ENCODE measurements at places on chromosomes 4 and X.

GRCh38 chrX:154019633-154020528, at the start of gene IRAK1:
TSS of gene IRAK1 (minus strand) at chrX:154019902. CDS start at chrX:154019812, 90 bp downstream.
- DNase-seq, result peak; percentile 39

DNA sequence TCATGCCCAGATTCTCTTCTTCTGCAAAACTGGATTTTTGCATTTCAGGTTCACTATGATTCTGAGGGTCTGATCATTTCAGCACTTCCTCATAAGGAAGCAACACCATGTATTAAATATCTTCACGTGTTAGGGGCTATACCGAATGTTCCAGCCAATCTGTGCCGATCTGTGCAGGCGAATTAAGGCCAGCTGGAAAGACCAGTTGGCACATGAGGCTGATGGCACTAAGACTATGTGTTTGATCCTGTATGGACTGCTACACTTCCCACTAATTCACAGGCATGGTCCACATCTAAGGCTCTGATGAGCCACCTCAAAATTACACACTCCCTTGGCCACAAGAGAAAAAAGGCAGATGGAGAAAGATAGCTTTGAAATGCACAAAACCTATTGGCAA, 28.8 kb downstream of the KDR start:
- no peak for DNase-seq

- peak; percentile 15 for DNase-seq
Measured at GRCh38 chrX:129678614-129679195, 23.9 kb upstream of the APLN start.

- no peak for DNase-seq
Measured at GRCh38 chr4:26144526-26145155, 176.2 kb upstream of the RBPJ start.

DNA sequence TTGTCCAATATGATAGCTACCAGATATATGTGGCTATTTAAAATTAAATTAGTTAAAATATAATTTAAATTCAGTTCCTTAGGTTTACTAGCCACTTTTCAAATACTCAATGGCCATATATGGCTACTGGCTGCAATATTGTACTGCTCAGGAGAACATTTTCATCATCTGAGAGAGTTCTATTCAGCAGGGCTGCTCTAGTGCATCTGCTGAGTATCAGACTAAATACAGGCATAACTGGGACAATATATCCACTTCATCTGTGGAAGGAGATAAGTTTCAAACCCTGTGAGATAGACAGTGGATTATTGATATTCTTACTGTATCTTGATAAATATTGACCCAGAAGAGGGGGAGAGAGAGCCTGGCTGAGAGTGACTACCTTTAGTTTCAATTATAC, 240.1 kb upstream of the ANKRD50 start:
- DNase-seq, result no peak

GRCh38 chr4:53937918-53938317, 126.5 kb downstream of the CHIC2 start:
- DNase-seq, result no peak

DNA sequence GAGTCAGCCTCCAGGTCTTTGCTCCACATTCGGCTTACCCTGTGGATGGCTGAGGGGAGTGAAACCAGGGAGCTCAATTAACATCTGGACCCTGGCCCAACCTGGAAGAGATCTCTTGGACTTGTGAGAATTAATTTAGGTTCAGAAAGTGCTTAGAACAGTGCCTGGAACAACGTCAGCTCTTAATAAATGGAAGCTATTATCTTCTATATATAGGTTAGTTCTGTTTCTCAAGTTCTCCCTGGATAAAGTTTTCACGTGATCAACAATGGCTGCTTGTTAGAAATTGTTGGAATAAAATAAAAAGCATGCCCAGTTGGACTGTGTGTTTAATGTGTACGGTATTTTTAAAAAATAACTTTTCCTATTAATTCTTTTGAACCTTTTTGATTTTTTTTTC, 80.8 kb downstream of the TRIML1 start:
- DNase-seq, result no peak

- no peak for DNase-seq
Measured at GRCh38 chrX:20513185-20513584, 246.5 kb upstream of the RPS6KA3 start.

DNA sequence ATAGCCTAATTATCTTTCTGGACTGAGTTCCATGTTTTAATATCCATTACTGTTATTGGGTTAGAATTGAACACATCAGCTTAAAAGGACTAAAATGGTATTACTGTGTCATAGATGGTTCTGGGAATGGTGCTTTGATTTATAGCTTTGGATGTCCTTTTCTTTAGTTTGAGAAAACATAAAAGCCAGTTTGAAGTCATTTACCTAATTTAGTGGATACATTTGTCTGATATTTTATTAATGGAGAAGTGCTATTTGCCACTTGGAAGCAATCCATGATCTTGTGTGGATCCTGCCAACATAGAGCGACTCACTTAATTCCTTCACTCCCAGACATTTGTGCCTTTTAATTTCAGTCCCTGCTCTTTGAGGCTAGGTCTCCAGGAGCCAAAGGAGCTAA, 212.4 kb upstream of the PACRGL start:
- DNase-seq, result no peak

GRCh38 chrX:151773434-151773833, 38.9 kb downstream of the CNGA2 start:
- DNase-seq, result no peak

GRCh38 chr4:123613586-123614344, 217.2 kb downstream of the SPRY1 start:
- no peak for DNase-seq

GRCh38 chrX:102650903-102651241, 411 bp upstream of the GPRASP1 start:
- DNase-seq, result no peak

- DNase-seq, result no peak
Measured at GRCh38 chr4:177393236-177393635, 49.0 kb downstream of the AGA start.

DNA sequence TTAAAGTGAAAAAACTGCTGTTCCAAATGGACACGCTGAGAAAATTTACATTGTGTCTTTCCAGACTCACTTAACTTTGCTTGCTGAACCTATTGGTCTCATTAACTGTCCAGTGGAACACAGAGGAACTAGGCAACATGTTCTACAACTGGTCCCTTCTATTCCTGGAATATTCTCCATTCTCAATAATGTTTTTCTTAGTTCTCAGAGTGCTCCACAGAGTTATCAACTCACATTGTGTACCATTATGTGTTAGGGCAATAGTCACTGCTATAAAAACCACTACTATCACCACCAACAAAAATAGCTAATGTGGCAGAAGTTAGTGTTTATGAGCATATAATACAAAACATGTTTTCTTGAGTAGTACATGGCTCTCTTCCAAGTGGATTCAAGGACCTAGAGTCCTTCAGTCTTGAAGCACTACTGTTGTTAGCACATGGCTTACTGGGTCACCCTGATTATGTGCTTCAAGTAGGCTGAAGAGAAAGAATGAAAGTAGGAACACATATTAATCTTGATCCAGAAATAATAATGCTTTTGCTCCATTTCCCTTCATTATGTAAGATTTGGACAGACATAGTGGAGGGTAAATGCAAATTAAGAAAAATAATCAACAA, 865.3 kb upstream of the HS3ST1 start:
- no peak for DNase-seq

DNA sequence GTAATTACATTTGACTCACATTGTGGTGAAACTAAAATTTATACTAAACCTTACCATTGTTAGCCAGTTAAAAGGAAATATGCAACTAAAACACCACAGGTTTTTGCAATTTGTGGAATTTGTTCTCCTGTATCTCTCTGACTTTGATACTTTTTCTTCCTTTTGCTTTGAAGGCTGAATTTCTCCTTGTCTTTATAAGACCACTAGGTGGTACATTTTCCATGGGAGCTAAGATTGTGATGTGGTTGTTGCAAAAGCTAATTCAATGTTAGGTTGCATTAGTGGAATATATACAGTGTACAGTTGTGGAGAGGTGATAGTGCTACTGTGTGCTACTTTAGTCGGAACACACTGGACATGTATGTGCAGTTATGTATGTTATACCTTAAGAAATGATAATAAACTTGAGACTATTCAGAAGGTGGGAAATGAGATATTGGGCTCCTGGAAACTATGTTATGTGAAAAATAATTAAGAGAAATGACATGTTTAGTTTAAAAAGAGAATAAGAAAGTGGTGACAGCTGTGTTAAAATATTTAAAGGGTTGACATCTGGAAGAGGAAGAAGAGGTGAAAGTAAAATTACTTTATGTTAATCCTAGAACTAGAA, 70.3 kb downstream of the ARL9 start:
- DNase-seq, result no peak

DNA sequence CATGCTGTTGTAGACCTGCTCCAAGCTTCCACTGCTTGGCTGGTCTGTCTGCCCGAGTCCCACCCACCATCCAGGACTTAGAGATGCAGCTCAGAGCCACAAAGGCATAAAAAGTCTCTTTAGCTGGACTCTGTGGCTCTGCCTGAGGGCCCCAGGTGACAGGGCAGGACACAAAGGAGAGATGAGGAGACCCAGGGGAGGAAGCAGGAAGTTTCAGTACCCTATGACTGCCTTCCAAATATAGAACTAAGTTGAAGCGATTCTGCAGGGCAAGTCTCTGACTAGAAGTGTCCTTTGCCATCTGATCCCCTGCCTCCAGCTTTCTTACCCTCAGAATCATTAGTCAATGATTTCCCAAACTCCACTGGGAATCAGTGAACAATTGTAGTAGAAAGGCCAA, 11.2 kb upstream of the CXCR3 start:
- no peak for DNase-seq

- DNase-seq, result no peak
Measured at GRCh38 chrX:154827194-154828015, 7.1 kb downstream of the SMIM9 start.

GRCh38 chrX:110341189-110342035, 17.2 kb upstream of the RTL9 start:
- no peak for DNase-seq

GRCh38 chrX:18702362-18703195, 4.9 kb upstream of the PPEF1 start:
- DNase-seq, result no peak

DNA sequence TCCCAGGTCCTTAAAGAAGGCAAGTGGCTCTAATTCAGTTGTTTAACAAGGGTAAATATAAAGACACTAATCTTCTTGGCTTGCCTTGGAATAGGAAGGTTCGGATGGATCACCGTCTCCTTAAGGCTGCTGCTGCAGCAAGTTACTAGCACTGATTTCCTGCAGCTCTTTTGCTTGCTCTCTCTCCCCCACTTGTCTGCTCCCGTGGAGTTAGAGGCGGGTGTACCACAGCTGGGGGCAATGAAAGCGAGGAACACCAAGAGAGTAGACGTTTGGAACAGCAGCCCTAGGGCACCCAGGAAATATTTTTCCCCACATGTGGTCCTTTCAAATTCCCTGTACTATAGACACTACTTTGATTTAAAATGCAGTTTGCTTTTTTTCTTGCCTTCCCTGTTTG, 202.2 kb downstream of the SH2D1A start:
- DNase-seq, result no peak

- no peak for DNase-seq
Measured at GRCh38 chrX:70030301-70030767, 19.4 kb downstream of the AWAT2 start.

GRCh38 chrX:134909261-134909660, 81.5 kb upstream of the SMIM10 start:
- no peak for DNase-seq

GRCh38 chr4:73589887-73590801, 30.1 kb downstream of the RASSF6 start:
- no peak for DNase-seq

DNA sequence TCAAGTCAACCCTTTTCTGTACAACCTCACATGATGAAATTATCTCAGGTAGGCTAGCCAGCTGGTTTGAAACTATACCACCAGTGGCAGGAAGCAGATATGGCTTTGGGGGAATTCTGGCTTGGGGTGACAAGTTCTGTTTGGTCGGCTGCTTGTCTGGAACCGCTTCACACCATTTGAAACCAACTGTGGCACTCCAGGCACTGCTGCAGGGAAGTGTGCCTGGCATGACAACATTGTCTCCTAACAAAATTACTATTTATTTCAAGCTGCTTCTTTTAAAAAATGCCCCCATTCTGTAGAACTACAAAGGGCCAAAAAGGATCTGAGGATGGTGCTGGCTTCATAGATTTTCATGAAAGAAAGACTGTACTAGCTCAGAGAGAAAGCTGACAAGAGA, 37.1 kb upstream of the GPM6B start:
- DNase-seq, result no peak

DNA sequence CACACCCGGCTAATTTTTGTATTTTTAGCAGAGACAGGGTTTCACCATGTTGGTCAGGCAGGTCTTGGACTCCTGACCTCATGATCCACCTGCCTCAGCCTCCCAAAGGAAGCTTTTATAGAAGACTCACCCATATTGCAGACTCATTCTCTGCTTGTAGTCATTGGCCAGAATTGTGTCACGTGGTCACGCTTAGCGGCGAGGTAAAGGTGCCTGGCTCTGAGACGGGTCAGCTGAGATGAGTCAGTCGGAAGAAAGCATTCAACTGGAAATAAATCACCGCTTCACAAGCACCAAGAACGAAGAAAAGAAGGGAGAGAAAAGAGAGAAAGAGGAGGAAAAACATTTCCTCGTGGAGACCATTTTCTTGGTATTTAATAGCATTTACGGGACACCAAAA, 218.8 kb upstream of the NOCT start:
- DNase-seq, result no peak

- no peak for DNase-seq
Measured at GRCh38 chr4:74667944-74668343, 126.4 kb downstream of the BTC start.

- DNase-seq, result no peak
Measured at GRCh38 chr4:78432896-78433295, 118.7 kb upstream of the ANXA3 start.

GRCh38 chrX:18654875-18655836, 16.8 kb downstream of the RS1 start:
- no peak for DNase-seq

DNA sequence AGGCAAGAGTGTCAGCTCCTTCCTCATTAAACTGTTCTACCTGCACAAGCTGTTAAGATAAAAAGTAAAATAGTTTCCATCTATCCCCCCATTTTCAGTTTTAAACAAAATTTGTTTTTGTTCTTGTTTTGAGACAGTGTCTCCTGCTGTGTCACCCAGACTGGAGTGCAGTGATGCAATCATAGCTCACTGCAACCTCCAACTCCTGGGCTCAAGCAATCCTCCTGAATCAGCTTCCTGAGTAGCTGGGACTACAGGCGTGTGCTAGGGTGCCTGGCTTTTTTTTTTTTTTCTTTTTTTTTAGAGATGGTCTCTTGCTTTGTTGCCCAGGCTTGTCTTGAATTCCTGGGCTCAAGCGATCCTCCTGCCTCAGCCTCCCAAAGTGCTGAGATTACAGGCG, 105.4 kb downstream of the HS6ST2 start:
- DNase-seq, result no peak

DNA sequence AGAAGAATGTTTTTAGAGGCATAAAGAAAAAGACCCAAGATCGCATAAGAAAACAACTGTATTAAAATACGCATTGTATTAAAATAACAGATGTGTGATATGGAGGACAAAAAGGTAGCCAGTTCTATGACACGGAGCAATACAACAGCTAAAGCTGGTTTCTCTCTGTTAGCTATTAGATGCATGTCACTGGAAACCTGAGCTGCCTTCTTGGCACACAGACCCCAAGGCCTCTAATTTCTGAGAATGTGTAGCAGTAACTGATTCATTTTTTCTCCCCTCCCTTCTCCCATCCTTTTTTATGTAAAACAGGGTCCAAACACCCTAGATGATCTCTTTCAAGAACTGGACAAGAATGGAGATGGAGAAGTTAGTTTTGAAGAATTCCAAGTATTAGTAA, 4.1 kb downstream of the S100G start:
- DNase-seq, result no peak

All from stimulated activated CD8-positive, alpha-beta memory T cell treated with anti-CD3 and anti-CD28 coated beads, Interleukin-15, amount 100 ng/mL, for 48 hours (primary cell).